Fibroblast of the aortic adventitia (primary cell): ENCODE measurements at places on chromosomes 7 and 10.
A peak's percentile ranks its signal among the peaks of the same experiment; 100 is the strongest.

DNA sequence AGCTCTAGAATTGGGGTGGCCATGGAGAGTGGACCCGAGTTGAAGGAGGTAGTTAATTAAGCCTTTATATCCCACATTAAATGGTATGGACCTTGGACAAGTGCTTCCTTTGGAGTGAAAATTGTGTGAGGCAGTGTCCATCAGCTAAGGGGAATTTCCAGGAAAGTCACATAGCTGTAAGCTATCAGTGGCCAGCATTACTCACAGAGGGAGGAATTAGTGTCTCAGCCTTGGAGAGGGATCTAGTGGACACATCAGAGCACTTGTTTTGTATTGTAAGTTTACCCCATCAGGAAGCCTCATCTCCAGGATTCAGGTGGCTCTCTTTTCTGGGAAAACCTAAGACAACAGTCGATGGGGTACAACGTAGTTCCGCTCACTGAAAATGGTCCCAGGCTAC lies 416.7 kb downstream of the TFEC start:
- peak; percentile 40 for DNase-seq

- DNase-seq: peak; percentile 90
Measured at GRCh38 chr10:124152139-124153022, 59.0 kb upstream of the CHST15 start.

GRCh38 chr10:86357041-86357440 lies 9.6 kb downstream of the GRID1 start:
- no peak for DNase-seq

GRCh38 chr7:44195889-44196288 lies 4.9 kb upstream of the YKT6 start:
- DNase-seq: peak; percentile 34

DNA sequence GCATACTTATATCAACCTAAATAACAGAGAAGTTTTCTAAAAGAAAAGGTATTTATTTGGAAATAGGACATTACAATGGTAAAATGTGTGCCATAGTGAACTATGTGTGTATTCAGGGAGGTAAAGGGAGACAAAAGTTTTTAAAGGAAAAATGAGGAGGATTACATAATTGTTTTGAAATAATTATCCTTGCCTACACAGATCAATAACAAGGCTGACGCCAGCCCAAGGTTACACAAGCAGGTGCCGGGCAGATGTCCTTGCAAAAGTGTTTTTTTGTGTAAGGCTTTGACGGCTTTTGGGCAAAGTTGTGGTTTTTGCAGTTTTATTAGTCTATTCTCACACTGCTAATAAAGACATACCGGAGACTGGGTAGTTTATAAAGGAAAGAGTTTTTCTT lies 22.7 kb upstream of the SLC35B4 start:
- DNase-seq: no peak

GRCh38 chr7:37173670-37174069 lies 275.0 kb downstream of the ELMO1 start:
- DNase-seq: no peak

DNA sequence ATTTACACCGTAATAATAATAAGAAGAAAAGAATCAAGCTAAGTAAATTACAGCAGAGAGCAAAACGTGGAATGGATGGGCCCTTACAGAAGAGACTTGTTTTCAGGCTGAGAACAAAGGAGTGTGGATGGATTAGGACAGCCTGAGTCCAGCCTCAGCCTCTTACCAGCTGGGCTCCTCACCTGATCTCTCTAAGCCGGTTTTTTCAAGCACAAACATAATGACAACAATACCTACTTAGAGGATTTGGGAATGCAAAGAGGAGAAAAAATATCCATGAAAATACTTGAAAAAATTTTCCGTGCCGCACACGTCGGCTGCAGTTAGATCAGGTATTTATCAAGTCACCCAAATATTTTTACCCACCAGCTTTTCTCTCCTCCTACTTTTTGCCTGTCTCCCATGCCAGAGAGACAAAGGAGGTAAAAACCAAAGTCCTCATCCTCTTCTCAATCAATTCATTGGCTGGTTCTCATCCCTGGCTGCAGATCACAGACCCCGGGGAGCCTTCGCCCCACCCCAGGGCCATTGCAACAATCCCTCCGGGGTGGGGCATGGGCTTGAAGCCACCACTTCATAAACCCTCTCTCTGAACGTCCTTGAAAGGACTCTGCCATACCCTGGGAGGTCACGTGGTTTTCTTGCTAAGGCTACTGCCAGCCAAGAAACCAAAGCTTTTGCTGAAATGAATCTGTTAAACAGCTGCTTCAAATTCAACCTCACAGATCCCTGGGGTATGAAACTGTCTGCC lies 29.7 kb upstream of the GTF2I start:
- peak; percentile 75 for DNase-seq

- DNase-seq: no peak
Measured at GRCh38 chr10:74380795-74381194, 229.8 kb downstream of the ADK start.

DNA sequence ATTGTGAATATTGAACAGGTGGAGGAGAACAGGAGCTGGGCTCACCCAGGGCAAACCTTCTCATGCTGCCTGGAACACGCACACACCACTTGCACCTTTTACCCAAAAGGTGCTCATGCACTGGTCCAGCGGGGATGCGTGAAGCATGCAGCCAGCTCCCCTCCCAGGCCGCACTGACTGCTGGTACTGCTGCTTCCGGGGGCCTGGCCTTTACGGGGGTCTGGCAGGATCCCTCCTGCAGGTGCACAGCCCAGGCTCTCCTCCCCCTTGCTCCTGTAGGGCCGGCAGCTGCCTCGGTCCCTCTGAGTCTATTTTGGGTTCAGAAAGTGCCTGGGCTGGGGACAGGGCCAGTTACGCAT lies 221.7 kb downstream of the DNAJB6 start:
- no peak for DNase-seq

DNA sequence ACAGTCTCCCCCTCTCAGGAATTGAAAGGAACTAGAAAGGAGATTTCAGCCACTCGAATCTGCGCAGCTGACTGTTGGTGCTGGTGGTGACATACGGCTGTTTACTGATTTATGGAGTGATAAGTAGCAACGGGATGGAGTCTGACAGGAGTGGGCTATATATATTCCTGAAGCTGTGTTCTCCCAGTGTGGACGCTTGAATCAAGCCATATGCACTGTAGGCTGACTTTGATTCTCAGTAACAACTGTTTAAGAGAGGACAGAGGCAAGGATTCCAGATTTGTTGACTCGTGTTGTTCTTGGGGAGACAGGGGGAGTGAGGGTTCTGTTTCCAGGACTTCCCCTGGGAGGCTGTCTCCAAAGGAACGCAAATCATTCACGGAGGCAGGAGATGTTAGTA lies 260.1 kb upstream of the AUTS2 start:
- no peak for DNase-seq

DNA sequence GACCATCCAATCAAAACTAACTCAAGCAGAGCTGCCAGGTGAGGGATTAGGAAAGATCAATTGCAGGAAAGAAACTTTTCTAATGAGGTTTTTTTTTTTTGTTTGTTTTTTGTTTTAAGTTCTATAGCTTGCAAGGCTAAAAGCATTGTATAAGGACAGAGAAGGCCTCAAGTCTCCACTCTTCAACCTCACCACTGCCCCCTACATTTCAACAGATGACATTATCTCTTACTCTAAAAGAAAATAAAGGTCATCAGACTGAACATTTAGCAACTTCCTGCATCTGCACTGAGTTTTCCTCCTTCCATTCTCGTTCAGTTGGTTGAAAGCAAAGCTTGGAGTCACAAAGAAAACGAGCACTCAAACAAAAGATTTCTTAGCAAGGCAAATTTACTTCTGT lies 45.2 kb upstream of the EXOC4 start:
- no peak for DNase-seq

GRCh38 chr10:18713077-18713476 lies 53.8 kb downstream of the ARL5B start:
- peak; percentile 88 for DNase-seq

DNA sequence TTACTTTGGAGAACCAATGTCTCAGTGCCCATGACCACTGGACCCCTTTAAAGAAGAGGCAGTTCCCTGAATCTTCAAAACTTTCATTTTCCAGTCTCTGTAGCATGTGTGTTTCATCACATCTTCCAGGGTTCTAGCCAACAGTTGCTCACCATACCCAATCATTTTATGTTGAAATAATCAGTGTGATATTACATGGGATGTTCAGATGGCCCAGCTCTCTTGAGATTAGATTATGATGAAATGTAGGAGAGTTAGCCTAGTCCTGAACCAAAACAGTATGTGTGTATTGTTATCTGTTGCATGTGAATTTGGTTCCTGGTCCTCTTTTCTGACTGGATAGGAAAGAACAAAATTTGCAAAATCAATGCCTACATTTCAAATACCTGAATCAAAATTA lies 144.5 kb downstream of the ANKRD7 start:
- DNase-seq: no peak

DNA sequence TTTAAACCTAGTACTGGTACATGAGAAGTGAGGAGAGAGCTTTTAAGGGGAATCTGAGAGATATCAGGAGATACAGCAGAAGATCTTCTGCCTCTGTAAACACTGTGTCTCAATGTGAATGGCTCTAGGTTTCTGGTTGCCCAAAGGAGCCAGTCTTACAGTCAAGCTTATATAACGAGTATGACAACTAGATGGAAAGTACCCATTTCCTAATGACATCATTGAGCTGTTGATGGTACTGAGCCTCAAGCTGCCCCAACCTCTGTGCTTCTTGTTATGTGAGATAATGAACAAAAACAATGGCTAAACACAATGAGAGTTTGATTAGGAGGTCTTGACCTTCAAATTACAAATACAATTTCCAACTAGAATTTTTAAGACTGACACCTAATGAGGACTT lies 451.5 kb downstream of the SORCS1 start:
- DNase-seq: no peak

DNA sequence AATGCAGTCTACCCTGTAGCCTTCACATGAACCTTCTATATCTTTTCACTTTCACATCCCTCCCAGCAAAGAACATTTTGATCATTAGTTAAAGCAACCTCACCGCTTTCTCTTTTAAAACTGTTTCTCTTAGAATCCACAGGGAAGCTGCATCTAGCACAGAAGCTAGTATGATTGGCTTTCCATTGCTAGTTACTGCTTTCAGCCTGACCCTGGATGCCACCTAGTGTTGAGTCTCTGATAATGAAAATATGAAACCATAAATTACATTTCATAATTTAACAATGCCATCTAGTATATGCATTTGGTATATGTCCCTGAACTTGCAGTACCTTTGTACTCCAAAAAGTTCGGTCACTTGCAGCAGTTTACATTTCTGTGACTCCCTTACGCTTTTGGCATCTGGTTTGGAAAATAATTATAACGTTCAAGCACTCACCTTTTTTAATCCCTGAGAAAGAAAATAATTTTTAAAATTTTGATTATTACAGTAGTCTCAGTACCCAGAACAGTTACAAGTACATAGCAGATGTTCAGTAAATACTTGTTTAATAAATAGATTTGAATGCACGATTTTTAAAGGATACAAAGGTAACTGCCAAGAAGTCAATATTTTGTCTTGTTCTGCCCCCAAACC lies 22.7 kb downstream of the CISD1 start:
- DNase-seq: peak; percentile 81

- no peak for DNase-seq
Measured at GRCh38 chr10:8661886-8662285, 607.4 kb downstream of the GATA3 start.

GRCh38 chr10:110865809-110866482 lies 5.8 kb upstream of the PDCD4 start:
- peak; percentile 33 for DNase-seq

- no peak for DNase-seq
Measured at GRCh38 chr10:1212571-1213141, 156.5 kb downstream of the WDR37 start.

GRCh38 chr10:69583106-69583505 lies 9.9 kb upstream of the NEUROG3 start:
- DNase-seq: no peak

GRCh38 chr7:109782806-109783205 lies 1213.1 kb downstream of the DNAJB9 start:
- no peak for DNase-seq

GRCh38 chr7:116809636-116810266 lies 52.6 kb upstream of the CAPZA2 start:
- DNase-seq: peak; percentile 87

- DNase-seq: no peak
Measured at GRCh38 chr10:86194684-86195083, 171.9 kb downstream of the GRID1 start.
